Esophagus squamous epithelium (tissue), 5 donors: ENCODE measurements at places on chromosomes 13 and 19.

DNA sequence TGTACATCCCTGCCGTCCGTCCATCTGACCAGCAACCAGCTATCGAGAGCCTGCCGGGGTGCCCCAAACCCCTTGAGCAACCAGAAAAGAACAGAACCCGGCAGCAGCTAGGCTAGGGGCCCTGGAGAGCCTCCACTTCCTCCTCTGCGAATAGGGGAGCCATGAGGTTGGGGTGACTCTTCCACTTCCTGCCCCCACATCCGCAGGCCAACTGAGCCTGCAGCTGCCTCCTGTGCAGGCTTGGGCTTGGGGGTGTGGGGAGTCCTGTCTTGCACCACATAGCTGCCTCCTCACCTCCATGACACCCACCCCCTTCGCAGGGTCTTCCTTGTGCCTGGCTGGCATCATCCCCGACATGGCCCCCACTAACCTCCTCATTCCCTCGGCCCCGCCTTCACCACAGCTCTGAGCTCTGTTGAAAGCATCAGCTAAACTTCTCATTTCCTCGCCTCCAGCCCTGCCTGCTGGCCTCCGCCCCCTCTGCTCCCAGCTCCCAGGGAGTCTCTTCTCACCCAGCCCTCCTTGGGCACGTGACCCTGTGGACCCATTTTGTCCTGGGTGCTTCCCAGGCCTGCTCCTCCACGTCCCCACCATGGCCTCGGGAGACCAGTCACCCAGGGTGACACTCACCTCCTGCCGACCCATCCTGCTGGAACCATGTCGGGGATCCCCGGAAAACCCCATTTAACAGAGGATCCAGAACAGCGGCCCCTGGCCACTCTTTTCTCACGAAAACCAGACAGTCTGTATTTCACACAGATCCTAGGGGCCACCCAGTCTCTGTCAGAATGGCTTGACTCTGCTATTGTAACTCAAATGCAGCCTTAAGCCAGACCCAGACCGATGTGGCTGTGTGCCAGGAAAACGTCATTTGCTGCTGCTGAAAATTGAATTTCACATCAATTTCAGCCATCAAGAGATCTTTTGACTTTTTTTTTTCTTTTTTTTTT lies 50.4 kb downstream of the MYO9B start:
- no peak for DNase-seq

DNA sequence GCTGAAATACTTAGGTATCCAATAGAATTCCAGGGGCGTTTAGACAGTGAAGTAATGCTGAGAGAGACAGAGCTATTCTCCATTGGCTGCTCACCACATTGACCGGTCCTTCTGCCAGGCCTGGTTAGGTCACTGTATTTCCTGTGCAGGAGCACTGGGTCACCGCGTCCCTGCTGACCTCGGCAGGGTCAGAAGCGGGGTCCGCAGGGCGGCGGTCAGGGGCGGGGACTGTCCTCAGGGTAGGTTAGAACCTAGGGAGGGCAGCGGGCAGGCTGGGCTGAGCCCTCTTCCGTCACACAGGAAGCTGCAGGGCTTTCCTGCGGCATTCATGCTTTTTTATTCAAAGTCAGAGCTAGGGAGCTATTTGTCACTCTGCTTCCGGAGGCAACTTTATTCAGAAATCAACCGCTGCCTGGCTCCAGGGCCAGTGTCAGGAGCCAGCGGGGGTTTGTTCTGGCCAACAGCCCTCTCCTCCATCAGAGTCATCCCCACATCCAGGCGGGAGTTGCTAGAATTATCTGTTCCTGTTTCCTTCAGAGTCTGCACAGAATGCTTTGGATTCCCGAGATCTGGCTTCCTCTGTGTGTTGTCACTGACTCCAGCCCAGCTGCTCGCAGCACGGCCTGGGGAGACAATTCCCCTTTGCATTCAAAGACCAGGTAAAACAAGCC lies 81.2 kb upstream of the WASF3 start:
- no peak for DNase-seq

- DNase-seq, result no peak
These were observed 8.1 kb upstream of the PTBP1 start for GRCh38 chr19:788983-789700.

DNA sequence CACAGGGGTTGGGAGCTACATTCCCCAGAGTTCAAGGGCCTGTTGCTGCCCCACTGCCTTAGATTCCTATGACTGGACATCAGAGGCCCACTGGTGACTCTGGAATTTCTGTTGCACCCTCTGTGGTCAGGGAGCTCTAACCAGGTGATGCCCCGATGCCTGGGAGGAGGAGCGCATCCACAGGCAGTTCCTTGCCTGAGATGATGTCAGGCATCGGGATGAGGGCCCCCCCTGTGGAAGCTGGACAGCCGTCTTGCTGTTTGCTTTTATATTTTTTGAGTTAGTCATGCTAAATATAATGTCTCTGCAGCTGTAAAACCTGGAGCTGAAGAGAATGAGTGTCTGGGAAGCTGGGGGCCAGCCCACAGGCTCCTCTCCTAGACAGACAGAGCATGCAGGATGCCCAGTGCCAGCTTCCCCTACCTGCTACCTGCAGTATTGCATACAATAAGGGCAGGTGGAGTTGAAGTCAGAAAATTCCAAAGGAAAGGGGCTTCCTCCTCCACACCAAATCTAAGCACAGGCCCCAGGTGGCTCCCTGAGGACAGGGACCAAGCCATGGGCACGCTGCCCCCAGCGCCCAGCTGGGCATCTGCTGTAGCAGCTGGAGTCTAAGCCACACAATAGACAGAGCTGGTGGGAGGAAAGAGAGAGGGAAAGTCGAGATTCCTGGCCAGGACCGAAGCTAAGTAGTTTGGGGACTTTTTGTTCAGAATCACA lies 16.2 kb downstream of the COL4A2 start:
- DNase-seq, result no peak

- no peak for DNase-seq
These were observed 4.0 kb downstream of the SLC7A10 start for GRCh38 chr19:33221638-33222037.

DNA sequence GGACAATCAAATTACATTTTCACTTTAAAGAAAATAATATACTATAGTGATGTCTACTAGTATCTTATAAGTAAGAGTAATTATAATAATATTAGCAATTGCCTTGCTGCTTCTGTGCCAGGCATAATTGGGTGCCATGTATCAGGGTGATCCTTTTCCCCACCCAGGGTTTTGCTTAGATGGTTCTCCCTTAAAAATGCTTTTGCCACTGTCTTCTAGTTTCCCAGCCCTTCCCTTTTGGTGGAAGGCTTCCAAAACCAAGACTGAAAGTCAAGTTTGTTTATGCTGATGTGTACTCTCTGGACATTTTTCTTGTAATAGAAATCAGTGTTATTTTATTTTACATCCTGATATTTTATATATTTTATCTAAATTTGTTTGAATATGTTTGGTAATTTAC lies 77.8 kb downstream of the ITGBL1 start:
- DNase-seq, result no peak

DNA sequence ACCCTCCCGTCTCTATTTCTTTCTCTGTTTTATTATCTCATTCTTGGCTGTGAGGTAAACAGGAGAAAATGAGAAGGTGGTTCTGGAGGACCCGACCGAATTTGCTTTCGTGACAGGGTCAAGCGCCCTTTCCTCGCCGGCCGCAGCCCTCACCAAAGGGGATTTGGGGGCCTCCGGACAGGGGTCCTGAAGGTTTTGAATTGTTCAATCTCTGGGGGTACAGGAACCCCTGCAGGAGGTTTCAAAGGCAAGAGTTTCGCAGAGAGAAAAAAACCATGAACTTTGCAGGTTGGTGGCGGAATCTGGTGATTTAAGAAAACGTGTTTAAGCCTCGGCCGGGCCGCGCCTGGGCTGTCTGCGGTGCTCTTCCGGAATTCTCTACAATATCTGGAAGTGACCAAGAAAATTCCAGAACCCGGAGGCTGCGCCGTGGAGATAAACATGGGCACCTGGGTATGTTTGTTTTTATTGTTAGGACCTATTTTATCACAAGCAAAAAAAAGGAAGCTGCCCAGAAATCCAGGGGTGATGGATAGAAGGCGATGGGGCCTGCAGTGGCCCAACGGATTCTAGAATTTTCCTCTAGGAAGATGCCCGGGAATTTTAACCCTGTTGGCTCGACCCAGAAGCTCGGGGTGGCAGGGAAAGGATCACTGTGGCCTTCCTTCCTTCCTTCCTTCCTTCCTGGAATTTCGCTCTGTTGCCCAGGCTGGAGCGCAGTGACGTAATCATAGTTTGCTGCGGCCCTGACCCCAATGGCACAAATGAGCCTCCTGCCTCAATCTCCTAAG lies 14.2 kb upstream of the PTBP1 start:
- no peak for DNase-seq

- DNase-seq, result no peak
These were observed 1.0 kb upstream of the MYH14 start for GRCh38 chr19:50202386-50202785.

DNA sequence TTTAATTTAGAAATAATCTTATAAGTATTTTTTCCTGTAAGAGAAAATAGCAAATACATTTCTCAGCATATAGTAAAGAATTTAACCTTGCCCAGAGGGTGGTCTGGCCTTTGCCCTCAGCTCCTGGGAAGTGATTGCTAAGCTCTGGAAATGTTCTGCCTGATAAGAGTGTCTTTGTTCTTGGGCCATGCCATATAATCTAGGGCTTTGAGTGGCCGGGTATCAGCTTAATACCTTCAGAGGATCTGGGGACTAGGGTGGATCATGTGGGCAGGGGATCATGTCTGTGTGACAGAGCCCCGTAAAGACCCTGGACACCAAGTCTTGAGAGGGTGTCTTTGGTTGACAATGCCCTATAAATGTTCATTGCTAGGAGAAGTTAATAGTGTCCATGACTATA lies 1032.4 kb upstream of the MIR17HG start:
- no peak for DNase-seq

- no peak for DNase-seq
These were observed 43.1 kb downstream of the PAN3 start for GRCh38 chr13:28181413-28181812.

DNA sequence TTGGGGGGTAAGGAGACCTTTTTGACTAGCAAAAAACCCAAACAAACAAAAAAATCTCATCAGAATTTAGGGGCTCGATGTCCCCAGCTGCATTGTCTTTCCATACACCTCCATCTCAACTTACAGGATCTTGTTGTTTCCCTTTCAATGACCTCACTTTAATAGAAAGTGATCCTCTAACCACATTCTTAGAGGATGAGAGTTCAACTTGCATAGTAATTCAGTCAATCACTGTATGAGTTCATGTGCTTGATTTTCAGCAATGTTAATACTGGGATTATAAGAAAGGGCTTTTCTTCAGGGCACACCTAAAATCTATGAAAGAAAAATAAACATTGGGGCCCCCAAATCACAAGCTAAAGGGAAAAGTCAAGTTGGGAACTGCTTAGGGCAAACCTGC lies 1512.0 kb downstream of the SLITRK1 start:
- DNase-seq, result no peak

DNA sequence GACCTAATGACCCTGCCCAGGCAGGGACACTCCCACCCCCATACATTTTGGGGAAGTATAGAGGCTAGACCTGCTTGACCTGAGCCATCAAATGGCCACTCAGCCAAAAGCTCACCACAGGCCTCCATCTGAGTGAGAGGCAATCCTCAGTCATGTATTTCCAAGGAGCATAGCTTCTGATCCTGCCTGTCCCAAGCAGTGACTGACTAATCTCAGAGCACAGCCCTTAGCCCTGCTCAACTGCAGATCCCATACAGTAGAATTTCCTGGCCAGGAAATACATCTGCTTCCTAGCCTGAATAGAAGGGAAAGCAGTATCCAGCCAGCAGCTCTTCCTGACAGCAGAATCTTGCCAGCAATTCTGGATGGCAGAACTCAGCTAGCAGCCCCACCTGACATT lies 880.6 kb upstream of the GPC6 start:
- no peak for DNase-seq

GRCh38 chr19:1856698-1857603 lies 6.4 kb downstream of the KLF16 start:
- DNase-seq, result no peak

DNA sequence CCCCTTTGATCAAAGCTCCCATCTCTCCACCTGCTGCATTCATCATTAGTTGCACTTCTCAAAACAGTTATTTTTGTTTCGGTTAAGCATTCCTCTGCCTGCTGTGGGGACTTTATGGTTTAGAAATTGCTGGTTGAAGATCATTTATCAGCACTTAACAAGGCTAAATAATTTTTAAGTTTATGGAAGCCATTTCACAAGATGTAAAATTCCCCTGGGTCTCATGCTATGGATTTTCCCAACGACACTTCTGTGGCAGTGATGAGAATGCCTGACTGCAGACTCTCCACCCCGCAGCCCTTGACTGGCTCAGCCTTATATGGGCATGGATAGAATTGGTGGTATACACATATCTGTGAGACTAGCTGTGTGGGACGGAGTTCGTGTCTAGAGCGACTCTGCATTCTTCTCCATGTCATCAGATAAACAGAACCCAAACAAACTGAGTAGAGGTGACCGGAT lies 52.8 kb downstream of the COL4A2 start:
- no peak for DNase-seq

DNA sequence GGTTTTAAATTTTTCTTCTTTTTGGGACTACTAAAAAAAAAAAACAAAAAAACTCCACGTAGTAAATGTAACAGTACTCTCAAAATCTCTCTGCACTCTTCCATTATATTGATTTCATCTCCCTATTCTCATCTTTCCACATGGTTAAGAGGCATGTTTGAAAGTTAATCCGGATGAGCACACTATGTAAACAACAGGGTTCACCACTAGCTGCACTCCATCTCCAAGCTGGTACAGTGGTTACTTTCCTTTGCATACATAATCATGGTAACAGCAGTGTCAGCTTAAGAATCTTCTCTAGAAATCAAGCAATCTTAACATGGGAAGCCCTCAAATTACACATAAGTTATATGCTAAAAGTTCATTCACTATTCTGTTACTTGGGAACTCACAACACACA lies 92.6 kb downstream of the MIPEP start:
- no peak for DNase-seq
